Lower leg skin (tissue), 4 donors: ENCODE measurements at places on chromosomes 11 and 22.

DNA sequence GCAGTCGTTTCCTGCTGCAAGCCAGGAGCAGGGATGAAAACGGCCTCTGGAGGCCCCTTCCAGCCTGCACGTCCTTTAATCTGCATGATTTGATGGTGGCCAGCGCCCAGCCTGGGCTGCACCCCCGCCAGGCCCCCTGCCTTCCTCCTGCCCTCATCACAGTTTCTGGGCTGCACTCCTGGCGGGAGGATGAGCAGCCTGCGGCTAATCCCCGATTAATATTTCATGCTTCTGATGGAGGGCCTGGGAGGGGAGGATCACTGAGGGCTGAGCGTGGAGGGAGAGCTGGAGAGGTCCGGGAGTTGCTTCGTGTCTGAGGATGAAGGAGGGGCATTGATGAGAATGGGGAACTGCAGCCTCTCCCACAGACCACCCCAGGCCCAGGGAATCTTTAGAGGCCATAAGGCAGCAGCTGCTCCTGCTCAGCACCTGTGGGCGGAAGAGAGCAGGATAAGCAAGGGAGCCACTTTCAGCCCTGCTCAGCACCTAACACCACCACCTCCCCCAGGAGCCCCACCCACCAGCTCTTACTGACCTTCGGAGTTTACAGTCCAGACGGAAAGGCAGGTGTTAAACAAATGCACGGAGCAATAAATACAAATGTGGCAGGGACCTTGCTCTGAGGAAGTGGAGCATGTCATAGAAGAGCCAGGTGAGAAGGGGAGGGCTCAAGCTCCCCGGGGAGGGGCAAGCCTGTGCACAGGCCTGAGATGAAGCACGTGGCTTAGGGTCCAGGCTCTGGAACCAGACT is 135.0 kb upstream of the NECTIN1 start:
- no peak for DNase-seq

- no peak for DNase-seq
Measured at GRCh38 chr11:35629914-35630313, 11.7 kb downstream of the FJX1 start.

- DNase-seq, result no peak
Measured at GRCh38 chr11:37451903-37452302, 853.9 kb upstream of the RAG2 start.

DNA sequence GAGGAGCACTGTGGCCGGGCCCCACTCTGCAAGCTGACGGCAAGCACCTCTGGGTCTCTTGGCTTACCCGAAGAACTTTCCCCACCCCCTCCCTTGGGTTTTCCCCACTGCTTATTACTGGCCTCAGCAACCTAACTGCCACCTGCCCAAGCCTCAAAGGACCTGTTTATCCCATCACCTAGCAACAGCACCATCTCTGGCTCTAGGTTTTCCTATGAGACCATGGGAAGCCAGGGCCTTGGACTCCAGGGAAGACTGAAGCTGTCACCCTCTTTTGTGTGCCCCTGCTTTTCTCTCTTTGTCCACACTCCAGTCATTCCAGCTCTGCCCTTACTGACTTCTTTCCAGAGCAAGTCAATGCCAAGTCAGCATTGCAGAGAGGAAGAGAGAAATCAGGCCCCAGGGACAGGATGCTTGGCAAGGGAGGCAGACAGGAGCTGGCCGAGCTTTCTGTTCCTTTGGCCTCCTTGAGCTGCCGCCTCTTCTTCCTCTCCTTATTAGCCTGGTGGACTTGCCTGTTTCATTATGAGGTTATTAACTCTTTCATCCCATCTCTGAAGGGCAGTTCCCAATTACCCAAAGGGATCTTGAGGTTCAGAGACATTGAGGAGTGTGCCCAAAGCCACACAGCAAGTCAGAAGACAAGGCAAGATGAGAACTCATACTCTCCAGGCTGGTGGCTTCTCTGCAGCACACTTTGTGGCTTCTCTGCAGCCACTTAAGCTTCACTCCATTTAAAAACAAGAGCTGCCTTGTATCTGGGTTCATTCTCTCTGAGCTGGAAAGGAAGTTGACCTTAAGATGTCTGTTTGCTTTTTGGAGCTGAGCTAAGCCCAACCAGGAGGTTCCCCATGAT is at the start of gene SMIM35:
TSS of gene SMIM35 (minus strand) at position 51 of the 856 bp plus-strand sequence. CDS start 206 bp downstream, outside the sequence.
- no peak for DNase-seq

GRCh38 chr11:126658306-126659056 is 303.0 kb downstream of the ST3GAL4 start:
- no peak for DNase-seq

GRCh38 chr22:42069801-42070516 is 653 bp downstream of the NAGA start:
- DNase-seq, result peak; percentile 50

GRCh38 chr11:85769771-85770170 is 41.2 kb downstream of the SYTL2 start:
- DNase-seq, result no peak

- no peak for DNase-seq
Measured at GRCh38 chr11:32571039-32571438, 12.6 kb upstream of the EIF3M start.

GRCh38 chr22:38861170-38861876 is 10.7 kb downstream of the CBX6 start:
- DNase-seq, result no peak

- DNase-seq, result no peak
Measured at GRCh38 chr11:46333394-46333947, 13.8 kb upstream of the DGKZ start.

DNA sequence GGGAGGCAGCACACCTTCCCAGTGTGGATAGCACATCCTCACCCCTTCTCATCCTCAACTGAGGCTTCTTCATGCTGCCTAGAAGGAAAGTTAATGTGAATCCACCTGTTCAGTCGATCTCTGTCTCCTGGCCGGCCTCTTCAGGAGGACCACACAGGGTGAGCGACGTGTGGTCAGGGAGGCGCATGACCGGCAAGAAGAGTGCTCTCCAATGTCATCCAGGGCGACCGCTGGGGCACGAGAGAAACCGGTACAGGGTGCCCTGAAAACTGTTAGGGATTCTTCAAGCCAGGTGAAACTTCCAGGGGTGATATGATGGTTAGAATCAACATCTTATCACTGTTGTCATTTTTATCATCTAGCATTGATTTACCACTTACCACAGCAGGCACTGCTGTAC is 43.0 kb downstream of the IGSF9B start:
- no peak for DNase-seq

DNA sequence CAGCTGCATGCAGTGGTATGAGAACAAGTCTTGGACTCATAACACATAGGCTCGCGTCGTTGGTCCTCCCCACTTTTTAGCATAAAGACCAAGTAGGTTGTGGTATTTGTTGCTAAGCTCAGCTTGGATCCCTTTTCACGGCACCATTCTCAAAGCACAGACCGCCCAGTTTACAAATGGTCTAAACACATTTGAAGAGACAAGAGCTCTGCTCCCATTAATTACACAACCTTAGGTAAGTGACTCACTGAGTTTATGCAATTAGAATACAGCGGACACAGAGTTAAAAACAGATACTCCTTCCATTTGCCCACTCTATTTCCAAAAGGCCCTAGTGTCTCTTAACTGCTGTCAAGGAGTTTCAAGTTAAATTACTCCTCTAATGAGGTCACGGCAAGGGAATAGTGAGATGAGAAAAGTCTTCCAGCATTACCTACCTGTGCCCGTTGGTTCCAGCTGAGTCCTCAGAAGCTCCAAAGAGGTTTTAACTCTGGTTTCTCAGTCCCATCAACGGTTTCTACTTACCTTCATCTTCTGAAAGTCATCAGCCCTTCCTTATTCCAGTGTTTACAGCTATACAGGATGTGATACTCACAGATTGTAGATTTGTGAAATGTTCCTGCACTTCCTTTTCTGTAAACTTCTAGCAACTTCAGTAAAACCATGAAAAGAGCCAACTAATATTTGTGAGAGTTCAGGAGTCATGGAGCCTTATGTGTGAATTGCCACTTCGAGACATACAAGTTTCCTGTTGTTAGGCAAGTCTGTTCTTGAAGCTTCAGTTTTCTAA is at the start of gene MS4A6A:
TSS of gene MS4A6A (minus strand) at position 543 of the 790 bp plus-strand sequence. CDS start 1,356 bp downstream, outside the sequence.
- no peak for DNase-seq

DNA sequence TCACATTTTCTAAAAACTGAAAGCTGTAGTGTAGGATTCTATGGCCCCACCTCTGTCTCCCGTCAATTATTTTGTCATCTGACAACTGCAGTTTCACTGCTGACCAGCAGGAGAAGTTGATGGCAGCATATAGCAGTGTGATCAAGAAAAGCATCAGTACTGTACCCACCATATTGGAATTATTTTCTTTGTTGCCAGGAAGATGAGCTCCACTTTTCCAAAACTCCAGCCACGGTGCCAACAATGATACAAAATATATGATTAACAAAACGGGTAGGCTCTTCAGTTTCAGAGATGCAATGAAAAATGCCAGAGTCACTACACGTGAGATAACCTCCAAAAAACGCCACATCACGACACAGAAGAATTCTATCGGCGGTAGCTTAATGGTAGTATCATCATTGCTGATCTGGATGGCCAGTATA is 41.3 kb downstream of the XKR3 start:
- DNase-seq, result no peak

- DNase-seq, result no peak
Measured at GRCh38 chr22:31155422-31155821, 4.6 kb upstream of the RNF185 start.

GRCh38 chr11:73321604-73322381 is 13.7 kb downstream of the ARHGEF17 start:
- DNase-seq, result no peak

DNA sequence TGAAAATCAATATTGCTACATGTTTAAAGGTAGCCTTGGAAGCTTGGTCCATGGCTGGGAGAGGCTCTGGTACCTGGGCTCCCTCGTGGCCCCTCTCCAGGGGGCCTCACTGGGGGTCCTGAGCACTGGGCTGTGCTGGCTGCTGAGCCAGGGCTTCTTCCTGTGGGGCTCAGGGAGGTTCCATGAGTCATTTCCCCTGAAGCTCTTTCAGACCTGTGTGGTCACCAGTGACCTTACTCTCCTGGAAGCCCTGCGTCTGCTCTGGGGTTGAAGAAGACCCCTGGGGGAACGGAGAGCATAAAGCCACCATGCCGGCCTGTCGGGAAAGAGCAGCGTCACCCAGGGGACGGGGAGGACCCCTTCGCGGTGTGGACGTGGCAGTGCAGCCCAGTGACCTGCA is 389.0 kb downstream of the TBC1D22A start:
- DNase-seq, result no peak

GRCh38 chr22:42949159-42949558 is 65.8 kb downstream of the PACSIN2 start:
- DNase-seq, result peak; percentile 88

- no peak for DNase-seq
Measured at GRCh38 chr11:113133071-113133470, 171.9 kb downstream of the NCAM1 start.

- no peak for DNase-seq
Measured at GRCh38 chr11:13091804-13092203, 82.7 kb downstream of the RASSF10 start.

GRCh38 chr11:118100691-118101232 is 14.0 kb upstream of the SMIM35 start:
- no peak for DNase-seq

- no peak for DNase-seq
Measured at GRCh38 chr11:94295534-94295933, 8.8 kb upstream of the IZUMO1R start.

DNA sequence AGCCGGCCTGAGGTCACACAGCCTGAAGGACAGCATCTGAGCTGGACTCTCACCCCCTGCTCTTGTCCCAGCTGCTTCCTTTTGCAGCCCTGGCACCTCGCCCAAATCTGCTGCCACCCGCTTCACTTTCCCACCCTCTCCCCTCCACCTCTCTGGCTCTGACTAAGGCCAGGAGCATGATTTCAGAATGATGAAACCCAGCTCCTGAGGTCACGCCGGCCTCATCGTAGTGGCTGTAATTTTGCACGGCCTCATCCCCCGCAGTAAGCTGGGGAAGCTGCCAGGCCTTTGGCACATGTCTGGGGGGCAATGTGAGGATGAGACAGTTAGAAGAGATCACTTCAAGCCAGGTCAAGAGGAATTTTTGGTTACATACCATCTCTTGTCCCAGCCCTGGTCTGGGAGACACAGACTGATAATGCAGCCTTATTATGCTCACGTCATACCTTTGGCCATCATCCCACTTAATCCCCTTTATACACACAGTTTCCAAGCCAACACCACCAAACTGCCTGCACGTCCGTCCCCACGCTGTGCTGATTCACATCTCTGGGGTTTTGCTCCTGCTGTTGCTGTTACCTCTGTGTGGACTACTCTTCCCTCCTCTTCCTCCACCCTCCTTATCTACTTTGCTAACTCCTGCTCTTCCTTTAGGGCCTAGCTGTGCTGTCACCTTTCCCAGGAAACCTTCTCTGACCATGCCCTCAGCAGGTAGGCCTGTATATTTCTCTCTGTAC is 58.1 kb downstream of the CHRDL2 start:
- DNase-seq, result peak; percentile 83

DNA sequence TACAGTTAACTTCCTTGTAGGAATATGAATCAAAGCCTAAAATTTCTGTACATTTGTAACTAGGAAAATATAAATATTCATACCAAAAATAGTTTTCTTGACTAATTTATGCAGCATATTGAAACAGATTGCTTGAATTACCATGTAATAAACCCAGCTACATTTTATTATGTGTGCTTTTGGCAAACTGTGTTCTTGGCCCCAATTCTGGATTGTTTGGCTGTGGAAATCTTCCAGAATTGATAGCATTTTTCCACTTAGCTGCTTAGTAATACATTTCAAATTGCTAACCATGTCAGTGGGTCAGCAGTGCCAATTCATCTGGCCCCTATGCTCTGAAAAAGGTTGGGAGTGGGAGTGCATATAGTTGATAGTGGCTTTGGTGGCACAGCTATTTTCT is 32.3 kb downstream of the PDHX start:
- no peak for DNase-seq

- DNase-seq, result no peak
Measured at GRCh38 chr22:26489447-26490036, 5.9 kb downstream of the SRRD start.

GRCh38 chr11:43774786-43775185 is 94.2 kb downstream of the HSD17B12 start:
- DNase-seq, result no peak

GRCh38 chr22:42978453-42979103 is 36.4 kb downstream of the PACSIN2 start:
- DNase-seq, result no peak

- DNase-seq, result peak; percentile 32
Measured at GRCh38 chr22:25666308-25666707, 75.7 kb upstream of the MYO18B start.
